Anterior cingulate cortex (tissue), 58 donors: ENCODE measurements at places on chromosomes 1 and 21.

DNA sequence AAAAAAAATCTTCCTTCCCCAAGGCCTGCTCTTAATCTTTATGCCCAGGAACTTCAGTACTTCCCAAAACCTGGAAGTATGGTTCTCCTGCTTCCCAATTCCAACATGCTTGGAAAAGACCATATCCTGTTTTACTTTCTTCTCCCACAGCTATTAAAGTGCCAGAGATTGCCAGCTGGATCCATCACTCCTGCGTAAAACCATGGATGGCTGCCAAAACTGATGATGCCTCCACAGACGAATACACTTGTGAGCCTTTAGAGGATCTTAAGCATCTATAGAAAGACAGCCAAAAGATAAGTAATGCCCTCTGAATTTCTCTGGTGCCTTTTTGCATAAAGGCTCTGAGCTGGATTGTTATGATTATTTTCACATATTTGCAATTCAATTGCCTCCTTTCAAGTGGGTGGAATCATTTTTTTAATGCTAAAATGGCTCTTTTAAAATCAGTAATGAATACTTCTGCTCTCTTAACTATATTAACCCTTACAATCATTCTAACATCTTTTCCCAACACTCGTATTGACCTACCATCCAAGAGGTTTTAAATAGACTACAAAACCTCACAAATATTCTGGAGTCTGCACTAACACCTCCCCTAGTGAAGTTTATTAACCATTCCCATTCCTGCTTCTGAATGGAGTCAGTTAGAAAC is 1807.8 kb downstream of the BRINP3 start:
- DNase-seq, result no peak

GRCh38 chr21:36472377-36472776 is 7.5 kb downstream of the CLDN14 start:
- no peak for DNase-seq

- no peak for DNase-seq
Observed at GRCh38 chr1:18948913-18949685, 7.4 kb downstream of the IFFO2 start.

DNA sequence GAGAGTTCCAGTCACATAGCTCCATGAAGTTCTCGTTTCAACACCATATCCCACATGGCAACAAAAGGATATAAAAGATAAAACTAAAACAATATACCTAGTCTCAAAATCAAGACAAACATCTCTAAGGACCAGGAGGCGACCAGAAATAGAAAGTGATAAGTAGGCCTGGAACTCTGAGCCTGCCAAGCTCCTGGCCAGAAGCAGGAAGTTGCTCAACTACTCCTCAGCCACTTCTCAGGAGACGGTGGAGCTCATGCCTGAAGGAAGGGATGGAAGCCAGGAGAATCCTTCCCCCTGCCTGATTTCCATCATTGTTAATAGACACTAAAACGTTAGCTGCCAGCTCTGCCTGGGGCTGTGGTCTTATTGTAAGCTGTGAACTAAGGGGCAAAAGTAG is 94.7 kb downstream of the DISP1 start:
- DNase-seq, result no peak

DNA sequence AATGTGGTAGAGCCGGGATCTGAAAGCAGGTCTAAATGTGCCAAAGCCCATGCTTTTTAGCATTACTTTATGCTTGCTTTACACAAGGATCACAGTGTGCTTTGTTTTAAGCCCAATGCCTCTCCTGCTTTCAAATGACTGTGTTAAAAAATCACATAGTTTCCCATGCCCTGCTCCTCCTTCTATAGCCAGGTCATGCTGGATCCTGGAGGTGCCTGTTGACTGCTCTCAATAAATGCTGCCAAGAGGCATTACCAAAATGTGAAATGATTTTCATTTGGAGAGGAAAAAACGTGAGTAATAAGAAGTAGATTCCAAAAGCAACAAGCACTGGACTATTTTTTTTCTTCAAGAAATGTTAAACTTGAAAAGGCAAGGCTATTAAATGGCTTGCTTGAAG is 420.7 kb upstream of the USP24 start:
- no peak for DNase-seq

GRCh38 chr1:50950396-50950795 is 9.7 kb downstream of the FAF1 start:
- no peak for DNase-seq

- DNase-seq, result no peak
Observed at GRCh38 chr1:26582836-26583460, 53.4 kb downstream of the RPS6KA1 start.

GRCh38 chr1:246587606-246588005 is 21.4 kb downstream of the CNST start:
- no peak for DNase-seq

DNA sequence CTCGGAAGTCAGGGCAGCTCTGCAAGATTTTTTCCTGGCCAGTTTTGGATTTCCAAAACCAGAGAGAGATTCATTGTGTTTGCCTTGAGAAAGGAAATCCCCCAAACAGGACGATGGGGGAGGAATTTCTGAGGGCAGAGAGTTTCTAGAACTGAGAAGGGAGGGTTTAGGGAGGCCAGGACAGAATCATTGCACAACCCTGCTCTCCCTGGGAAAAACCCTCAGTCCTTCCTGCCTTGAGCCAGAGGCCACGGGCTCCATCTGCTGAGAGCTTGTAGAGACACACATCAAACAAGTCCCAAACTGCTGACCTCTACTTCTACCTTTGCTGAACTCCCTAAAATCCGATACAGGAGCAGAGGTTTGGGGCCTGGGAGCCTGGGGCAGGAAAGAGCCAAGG is 99.7 kb downstream of the NMNAT2 start:
- no peak for DNase-seq

GRCh38 chr1:246081138-246081702 is 425.9 kb downstream of the SMYD3 start:
- no peak for DNase-seq

GRCh38 chr1:6958407-6959030 is 173.3 kb downstream of the CAMTA1 start:
- no peak for DNase-seq

DNA sequence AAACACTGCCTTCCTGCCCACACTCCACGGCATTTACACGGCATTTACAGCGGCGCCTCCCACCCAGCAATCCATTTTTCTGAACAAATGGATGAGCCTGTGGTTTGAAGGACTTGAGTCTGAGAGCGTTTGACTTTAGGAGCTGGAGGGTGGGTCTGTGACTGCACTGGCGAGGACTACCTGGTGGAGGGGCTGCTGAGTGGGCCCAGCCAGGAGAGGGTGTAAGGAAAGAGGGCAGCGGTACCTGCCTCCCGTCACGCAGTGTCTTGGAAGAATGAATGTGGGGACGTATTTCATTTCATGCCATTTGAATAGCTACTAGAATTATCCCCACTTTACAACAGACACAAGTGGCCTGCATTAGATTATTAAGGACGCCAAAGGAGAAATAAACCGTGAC is 62.9 kb downstream of the B3GALT5 start:
- DNase-seq, result no peak

DNA sequence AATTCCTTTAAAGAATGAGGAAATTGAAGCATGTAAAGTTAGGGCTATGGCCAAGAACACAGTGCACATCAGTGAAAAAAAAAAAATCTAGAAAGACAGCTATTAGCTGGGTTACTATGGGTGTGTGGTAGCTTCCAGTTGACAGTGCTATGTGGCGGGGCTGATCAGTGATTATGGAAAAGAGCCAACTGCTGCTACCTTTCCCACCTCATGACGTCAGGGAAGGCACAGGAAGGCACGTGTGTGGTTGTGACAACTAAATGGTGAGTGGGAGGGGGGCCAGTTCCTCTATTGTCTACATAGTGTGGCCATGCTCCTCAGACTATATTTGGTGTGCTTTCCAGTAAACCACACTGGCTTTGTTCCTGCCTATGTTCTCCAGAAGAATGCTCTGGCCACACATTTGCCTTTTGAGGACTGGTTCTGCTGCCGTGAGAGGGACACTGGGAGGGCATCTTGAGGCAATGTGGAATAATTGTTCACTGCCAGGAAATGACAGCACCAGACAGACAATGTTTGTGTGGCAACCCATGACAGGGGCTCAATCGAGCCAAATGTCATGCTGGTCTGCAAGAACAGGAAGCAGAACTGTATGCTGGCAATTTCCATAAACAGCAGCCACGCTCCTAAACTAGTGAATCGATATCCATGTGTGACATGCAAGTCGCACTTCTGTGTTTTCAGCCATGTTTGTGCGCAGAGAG is 3.0 kb upstream of the SDE2 start:
- peak; percentile 17 for DNase-seq

GRCh38 chr1:224482619-224483018 is 48.0 kb upstream of the WDR26 start:
- DNase-seq, result no peak

DNA sequence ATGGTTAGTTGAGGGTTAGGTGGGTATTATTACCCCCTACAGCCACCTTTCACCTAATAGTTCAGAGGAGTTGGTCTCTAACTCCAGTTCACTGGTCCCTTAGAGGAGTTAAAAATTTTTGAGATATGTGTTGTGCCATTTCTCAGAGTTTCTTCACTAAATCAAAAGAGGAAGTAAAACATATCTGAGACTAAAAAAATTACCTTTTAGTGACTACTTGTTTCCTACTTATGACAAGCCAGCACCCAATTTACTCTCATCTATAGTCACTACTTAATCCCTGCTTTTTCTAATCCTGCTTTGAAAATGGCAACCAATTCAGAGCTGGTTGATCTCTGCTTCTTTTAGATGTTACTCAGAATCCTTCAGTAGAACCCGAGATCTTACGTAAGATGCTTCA is 1316.8 kb upstream of the B3GALT2 start:
- DNase-seq, result no peak

GRCh38 chr1:207959141-207959825 is 48.4 kb upstream of the CD34 start:
- no peak for DNase-seq

DNA sequence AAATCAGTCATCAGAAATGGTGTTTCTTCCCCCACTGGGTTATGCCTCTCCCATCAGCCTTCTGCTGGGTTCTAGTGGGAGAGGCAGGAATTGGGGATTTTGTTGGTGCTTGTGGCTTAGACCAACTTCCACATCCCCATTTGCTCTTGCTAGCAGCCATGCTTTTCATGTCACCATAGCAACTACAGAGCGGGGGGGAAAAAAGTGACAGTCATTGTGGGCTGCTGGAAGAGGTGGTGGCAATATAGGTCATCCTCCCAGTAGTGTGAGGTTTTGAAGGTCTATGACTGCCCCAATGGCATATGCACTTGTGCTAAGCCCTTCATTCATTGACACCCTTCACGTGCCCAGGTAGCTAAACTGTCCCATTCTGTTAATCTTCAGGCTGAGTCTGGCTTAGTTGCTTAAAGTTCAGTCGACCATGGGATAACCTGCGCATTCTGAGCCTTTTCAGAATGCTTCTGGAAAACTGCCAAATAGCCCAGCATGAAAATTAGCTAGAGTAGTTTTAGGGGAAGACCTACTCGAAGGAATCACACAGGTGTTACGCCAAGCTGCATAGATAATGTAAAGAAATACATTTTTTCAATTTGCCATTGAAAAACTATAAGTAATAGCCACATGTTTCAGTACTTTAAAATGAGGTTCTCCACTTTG is 53.7 kb upstream of the ZNF326 start:
- DNase-seq, result no peak

DNA sequence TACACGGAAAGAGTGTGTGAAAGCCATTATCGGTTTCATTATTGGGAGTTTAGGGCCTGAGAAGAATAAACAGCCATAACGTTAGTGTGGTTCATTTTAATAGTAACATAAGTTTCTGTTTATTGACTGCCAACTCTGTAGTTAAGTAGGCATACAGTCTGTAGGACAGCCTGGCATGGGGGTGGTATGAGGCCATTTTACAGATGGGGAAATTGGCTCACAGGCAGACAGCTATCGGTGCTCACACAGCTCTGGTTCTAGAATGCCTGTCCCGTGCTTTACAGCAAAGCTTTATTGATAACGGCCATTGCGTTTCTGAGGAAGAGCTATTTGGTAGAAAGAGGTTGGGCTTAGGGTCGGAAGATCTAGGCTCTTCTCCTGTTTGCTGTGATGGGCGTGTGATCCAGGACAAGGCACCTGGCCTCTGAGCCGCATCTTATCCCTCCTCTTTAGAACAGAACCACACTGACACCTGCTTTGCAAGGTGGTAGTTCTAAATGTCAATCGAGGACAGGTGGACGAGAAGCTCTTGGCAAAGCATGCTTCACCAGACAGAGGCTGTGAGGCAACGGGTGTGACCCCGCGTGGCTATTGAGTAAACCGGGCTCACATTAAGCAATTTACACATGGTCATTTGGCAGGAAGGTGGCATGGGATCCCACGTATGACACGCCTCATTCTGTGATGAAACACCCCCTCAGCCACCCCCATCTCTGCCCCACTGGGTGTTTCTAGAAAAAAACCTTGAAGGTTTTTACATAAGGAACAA is 14.9 kb downstream of the ETS2 start:
- DNase-seq, result no peak

DNA sequence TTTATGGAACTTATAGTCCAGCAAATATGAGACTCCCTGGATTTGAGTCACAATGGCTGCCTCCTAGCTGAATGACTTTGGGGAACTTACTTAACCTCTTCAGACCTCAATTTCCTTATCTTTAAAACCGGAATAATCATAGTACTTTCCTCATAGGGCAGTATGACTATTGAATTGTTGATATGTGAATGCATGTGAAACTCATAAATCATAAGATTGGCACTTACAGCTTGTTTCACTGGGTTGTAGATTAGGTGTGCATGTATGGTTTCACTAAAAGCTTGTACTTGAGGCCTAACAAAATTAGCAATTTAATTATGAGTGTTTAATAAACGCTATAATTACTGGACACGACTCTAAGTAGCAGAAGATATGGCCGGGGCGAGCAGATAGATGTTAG is 72.5 kb downstream of the ST6GALNAC5 start:
- DNase-seq, result no peak

GRCh38 chr1:147238053-147238902 is 4.2 kb upstream of the CHD1L start:
- no peak for DNase-seq

GRCh38 chr1:229347528-229347927 is 4.7 kb upstream of the CCSAP start:
- no peak for DNase-seq

DNA sequence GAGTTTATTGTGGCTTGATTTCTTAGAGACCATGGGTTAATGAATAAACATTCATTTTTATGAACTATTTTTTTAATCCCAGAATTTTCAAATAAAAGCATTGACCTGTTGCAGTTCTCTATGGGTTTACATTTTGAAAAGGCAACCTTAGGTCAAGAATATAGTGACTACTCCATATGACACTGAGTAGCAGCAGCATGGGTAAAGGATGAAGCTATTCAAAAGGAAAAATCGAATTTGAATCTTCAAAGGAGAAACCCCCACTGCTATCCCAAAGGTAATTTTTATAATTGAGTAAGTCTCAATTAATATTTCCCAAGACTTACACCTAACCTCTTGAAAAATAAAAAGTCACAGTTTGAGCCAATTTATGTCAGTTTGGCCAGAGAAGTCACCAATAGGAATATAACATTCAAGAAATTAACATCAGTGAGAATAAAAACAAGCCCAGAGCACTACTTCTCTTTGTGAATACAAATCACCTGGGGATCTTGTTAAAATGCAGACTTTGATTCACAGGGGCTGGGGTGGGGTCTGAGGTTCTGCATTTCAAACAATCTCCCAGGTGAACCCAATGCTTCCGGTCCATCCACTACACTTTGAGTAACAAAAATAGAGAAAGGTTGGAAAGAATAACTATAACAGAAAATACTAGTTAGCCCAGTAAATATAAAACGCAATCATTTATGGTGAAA is 39.8 kb downstream of the USP1 start:
- DNase-seq, result no peak

- no peak for DNase-seq
Observed at GRCh38 chr1:47441450-47442106, 3.7 kb downstream of the FOXD2 start.

- no peak for DNase-seq
Observed at GRCh38 chr1:16138772-16139221, 17.1 kb downstream of the EPHA2 start.
